ENCODE measurements at places on chromosomes 6 and 20.

DNA sequence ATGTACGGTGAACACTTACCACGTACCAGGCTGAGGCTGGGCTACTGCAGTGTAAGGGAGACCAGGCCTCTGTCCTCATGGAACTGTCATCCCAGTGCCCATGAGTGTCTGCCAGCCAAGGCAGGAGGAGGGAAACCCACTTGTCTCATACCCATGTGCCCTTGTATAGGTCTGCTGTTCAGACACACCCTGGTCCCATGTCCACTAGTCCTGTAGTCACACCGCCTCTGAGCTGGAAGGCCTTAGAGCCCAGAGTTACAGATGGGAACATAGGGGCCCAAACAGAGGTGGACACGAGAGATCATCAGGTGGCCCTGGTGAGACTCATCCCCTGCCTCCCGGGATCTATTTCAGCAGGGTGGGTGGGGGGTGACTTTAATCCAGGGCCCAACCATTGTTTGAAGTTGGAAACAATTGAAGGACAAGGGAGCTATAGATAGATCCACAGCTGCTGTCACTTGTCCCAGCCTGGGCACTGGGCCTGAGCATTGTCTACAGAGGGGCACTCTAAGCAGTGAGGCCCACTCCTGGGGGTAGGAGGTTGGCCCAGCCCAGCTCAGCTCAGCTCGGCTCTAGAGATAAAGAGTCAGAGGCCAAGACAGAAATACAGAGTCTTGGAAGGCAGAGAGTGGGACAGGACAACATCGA, 14.6 kb downstream of the MYH7B start:
- no peak for DNase-seq

DNA sequence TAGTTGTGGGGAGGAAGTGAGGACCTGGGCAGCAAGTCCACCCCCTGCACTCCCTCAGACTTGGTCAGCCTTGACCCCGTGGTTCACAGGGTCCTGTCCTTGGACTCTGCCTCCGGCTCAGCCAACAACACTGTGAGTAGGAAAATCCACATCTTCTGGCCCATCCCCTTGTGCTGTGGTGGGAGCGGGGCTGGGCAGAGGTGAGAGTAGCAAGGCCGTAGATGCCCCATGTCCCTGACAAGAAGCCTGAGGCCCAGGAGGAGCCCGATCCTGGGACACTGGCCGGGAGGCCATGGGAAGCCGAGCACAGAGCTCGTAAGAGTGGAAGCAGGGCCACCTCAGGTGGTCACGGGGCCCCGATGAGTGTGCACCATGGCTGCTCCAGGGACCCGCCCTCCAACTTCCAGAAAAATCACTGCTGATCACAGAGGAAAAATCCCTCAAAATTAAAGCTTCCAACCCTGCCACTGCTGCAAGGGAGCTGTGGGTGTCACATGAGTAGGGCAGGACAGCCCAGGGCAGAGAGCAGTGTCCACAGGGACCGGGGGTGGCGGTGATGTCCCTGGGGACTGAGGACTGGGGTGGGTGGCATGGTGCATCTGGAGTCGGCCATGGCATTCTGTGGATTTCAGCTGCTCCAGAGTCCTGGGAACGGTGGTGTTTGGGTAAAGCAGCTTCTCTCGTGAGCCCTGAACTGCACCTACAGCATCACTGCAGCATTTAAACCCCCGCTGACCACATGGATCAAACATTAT, 189.4 kb downstream of the DLL1 start:
- no peak for DNase-seq

GRCh38 chr6:90860822-90861601, 274.1 kb upstream of the MAP3K7 start:
- no peak for DNase-seq

GRCh38 chr6:157653521-157653920, 169.5 kb upstream of the SNX9 start:
- DNase-seq = no peak

GRCh38 chr6:91926827-91927226, 1340.0 kb upstream of the MAP3K7 start:
- no peak for DNase-seq

GRCh38 chr20:18031888-18032509, 25.7 kb downstream of the OVOL2 start:
- DNase-seq = no peak

GRCh38 chr6:168737481-168737880, 296.5 kb downstream of the SMOC2 start:
- no peak for DNase-seq
